ENCODE measurements at places on chromosomes 6 and 20.
A peak's percentile ranks its signal among the peaks of the same experiment; 100 is the strongest.

- no peak for DNase-seq
These were observed 158.5 kb upstream of the AFDN start for GRCh38 chr6:167668019-167668753.

DNA sequence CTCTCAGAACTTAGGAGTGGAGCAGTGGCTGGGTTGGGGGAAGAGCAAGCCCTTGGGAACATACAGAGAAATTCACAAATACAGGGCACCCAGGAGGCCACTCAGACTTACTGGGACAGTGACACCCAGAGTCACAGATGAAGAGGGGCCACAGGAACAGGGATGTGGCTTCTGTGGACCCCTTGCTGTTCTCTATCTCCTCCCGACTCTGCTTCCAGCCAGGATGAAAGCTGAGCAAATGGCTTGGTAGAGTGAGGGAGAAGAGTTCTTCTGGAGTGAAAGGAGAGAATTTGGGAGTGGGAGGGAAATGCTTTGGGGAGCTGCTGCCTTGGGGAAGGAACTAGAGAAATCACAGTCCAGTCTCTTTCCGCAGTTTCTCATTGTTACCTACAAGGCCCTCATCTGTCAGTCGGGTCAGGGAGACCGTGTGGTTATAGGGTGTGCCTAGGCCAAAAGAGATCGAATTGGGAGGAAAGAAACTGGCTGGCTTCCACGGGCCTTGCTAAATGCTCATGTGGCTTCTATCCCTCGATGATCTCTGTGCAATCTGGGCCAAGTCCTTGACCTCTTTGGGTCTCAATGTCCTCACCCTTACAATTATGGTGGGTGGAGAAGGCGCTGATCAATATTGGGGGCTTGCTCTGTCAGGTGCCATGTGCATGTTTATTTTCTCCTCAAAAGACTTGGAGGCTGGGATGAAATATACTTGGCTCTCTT is 17.0 kb downstream of the FOXP4 start:
- no peak for DNase-seq

DNA sequence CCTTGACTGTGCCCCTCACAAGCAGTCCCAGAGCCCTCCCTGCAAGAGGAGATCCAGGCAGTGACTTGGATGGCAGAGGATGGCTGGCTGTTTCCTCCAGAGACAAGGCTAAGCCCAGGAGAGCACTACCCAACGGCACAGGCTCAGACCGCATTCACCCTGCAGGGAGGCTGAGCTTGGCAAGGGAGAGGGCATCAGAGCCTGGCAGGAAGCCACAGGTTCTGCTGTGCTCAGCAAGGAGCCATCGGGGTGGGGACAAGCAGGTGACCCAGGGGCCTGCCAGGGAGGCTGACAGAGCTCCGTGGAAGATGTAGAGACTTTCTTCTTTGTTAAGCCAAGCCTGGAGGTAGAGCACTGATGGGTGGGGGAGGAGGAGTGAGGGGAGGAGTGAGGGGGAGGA is 159.2 kb upstream of the CST7 start:
- DNase-seq: no peak

- DNase-seq: no peak
These were observed 133.9 kb upstream of the MYLIP start for GRCh38 chr6:15994814-15995459.

- DNase-seq: no peak
These were observed 75.1 kb upstream of the DUSP22 start for GRCh38 chr6:217048-217659.

DNA sequence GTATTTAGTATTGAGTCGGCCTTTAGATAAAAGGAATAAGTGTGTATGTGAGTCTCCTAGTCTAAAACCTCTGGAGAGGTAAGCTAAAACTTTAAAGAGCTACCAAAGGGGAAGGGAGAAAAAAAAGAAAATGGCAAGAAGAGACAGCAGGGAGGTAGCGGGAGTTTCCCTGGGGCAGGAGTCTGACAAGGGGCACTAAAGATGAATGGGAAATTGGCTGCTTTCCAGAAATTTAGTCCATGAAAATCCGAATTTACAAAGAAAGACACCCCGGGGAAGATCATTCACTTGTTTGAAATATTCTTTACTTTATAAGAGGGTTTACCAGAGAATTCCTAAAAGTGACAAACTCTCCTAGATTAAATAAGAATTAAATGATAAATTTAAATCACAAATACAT is 19.3 kb downstream of the RMND1 start:
- DNase-seq: no peak

GRCh38 chr6:73798592-73798991 is 102.6 kb downstream of the CD109 start:
- DNase-seq: peak; percentile 92
